ENCODE measurements at places on chromosomes 12 and 14.

DNA sequence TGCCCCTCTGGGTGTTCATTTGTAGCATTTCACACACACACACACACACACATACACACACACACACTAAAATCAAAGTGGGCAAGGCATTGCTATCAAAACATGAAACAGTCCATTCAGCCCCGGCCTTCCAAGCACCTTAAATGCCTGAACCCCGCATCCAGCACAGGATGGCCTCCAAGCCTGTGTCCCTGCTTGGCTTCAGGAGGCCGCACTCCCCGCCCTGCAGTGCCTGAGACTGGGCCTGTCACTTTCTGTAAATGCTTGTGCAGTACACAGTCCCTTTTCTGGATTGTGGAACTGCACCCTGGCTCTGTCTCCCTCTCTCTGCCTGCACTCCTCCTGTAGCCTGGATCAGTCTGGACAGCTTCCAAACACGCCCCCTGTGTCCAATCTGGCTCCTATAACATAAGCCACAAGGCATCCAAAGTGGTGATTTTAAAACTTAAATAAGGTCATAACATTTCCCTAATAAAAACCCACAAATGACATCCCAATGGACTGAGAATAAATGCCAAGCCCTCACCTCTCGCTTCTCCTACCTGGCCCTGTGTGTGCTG, 972.2 kb upstream of the TMEM132C start:
- no peak for DNase-seq

DNA sequence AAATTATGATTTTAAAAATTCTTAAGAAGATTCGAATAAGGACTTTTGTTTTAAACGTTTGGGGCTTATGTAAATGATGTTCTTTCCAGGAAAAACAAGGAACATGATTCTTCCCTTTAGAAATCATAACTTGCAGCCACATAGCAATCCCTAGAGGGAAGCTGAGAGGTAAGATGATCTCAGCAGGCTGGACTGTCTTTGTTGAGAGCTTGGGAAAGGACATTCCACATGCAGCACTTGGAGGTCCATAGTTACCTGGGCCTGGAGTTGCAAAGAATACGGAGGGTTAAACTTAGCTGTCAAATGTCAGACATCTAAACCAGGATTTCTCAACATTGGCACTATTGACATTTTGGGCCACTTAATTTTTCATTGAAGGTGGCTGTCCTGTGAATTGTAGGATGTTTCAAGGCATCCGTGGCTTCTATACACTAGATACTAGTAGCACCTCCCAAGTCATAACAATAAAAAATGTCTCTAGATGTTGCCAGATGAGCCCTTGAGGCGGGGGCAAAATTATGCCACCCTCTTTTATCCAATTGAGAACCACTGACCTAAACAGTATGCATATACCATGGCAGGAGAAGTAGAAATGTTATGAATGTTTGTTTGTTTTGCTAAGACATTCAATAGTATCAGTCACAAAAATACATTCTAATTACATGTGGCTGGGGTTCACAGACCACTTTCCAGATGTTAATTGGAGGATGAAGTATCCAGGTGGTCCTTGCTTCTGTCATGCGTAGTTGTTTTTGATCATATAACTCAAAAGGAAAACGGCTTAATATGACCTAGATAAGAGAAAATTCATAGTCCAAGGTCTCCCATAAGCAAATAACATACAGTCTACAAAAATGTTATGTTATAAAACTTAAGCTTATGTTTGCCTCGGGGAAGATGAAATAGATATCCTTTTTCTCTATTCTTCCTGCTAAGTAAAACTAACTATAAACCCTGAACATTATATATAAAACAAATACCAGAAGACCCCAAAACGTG, 30.5 kb downstream of the TTC6 start:
- DNase-seq = no peak

- no peak for DNase-seq
These were observed 12.6 kb downstream of the RASSF9 start for GRCh38 chr12:85823436-85824180.

- DNase-seq = no peak
These were observed 189.7 kb downstream of the ETV6 start for GRCh38 chr12:11839091-11839641.

DNA sequence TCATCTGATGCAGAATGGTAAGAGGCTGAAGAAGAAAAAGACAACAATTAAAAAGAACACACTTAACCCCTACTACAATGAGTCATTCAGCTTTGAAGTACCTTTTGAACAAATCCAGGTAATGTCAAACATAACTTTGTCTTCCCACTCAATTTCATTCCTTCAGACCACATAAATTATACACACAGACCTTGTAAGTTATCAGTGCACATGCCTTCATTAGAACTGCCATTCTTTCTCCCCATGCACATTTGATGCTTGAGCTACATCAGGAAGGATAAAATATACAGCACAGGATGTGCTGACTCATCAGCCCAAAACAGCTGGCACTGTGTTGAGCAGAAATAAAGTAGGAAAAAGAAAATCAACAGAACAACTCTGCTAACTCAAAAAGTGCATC, 246.7 kb downstream of the PAWR start:
- DNase-seq = no peak

DNA sequence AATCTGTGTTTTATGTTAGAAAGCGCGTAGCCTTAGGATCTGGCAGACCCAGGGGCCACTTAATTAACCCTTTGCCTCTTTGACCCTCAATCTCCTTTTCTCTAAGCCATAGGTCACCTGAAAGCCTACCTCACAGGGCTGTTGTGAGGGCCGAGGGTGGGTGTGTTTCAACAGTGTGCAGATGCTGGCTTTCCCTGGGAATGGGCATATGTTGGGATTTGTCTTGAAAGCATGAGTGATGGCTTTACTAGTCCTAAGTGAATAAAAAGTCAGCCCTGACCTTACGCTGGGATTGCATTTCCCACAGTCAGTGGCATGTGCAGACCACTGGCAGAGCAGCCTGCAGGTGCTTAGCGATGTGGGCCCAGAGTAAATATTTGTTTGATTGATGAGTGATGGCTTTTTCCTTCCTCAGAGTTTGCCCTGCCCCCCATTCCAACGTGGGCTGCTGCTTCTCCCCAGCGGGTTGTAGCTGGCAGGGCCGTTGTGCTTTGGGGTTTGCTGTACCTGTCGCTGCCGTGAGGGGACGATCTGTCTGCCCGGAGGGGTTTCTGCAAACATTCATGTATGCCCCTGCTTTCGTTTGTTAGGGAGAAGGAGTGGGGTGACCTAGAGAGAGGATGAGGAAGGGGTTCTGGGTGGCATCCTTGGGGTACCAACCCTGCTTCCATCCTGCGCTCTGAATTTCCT, 31.5 kb downstream of the MEG3 start:
- DNase-seq = no peak

- DNase-seq = no peak
These were observed 137.3 kb downstream of the C12orf75 start for GRCh38 chr12:105467710-105468366.

GRCh38 chr14:89121968-89122620, 294.9 kb downstream of the FOXN3 start:
- DNase-seq = no peak

DNA sequence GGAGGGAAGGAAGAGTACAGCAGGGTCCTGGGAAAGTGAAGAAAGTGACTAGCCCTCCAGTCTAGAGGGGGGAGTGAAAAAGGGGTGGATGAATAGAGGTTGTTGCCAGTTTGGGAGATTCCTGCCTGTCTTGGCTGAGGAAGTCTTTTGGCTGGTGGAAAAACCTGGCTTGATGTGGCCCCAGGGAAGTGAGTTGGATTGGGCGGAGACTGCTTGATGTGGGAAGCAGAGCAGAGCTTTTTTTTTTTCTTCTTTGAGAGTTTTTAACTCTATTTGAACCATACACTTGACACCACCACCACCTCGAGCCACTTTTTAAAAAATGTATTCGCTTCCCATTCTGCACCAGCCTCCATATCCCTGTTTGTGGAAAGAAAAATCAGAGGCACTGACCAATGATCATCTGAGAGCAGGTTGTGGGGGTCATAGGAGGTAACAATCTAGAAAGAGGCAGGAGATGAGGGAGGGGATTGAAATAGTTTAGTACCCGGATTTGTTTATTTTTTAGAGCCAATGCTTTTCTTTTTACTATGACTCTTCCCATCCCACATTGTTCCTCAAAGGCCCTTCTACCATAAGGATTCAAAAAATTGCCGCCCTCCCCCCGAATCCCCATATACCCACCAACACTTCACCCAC, 690 bp upstream of the DTX3 start:
- DNase-seq = no peak

- DNase-seq = no peak
These were observed 44.1 kb upstream of the DYNC1H1 start for GRCh38 chr14:101920271-101920670.

DNA sequence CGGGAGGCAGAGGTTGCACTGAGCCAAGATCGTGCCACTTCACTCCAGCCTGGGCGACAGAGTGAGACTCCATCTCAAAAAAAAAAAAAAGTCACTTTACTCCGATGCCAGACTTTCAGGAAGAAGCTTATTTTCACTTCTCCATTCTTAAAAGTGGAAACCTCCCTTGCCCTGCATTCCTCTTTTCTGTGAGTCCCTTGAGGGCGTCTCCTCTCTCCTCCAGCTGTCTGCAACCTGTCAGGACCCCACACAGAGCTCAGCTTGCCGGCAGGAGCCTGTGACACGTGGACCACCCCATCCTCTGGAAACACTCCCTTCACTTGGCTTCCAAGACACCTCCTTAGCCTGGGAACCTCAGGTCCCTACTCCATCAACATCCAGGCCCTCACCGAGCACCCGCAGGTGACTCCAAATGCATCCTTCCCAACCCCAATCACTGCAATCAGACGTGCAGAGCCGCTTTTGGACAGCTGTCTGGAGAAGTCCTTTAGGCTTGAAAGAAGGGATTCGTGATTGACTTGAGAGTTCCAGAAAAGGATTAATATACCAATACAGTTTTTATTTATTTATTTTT, 34.3 kb downstream of the SLC15A4 start:
- DNase-seq = no peak

- no peak for DNase-seq
These were observed 20.2 kb downstream of the CEP170B start for GRCh38 chr14:104885031-104885972.

- no peak for DNase-seq
These were observed 136.5 kb upstream of the SFSWAP start for GRCh38 chr12:131574395-131574771.

DNA sequence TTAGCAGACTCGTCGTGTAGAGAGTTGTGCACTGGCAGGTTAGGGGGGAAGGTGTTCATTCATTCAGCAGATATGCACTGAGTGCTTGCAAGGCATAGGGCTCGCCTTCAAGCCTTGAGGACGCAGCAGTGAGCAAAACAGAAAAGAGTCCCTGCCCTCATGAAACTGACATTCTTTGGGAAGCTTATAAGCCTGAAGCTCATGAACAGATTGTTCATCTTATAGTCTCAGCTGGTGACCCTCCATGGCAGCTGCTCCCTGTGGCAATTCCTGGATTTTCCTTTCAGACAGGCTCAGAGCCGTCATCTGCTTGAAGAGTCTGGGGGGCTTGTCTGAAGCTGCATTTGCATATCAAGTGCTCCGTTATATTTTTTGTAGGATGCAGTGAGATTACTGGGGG, 148.4 kb downstream of the PRKCH start:
- no peak for DNase-seq

DNA sequence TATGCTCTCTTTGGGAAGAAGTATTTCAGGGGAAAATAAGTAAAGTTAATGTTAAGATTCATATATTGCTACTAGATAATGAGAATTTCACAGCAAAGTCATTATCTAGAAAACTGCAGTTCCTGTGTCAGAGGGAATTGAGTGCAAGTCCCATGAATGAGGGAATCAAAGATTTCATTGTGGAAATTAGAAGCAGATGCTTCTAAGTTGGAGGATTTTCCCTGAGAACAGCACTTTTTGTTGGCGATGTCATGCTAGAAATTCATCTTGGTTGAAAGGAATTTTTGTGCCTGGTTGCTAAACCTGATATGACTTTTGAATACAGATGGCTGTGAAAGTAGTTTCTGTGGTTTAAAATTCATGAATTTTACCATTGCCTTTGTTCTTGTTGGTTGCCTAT, 25.6 kb downstream of the FRMD6 start:
- DNase-seq = no peak

DNA sequence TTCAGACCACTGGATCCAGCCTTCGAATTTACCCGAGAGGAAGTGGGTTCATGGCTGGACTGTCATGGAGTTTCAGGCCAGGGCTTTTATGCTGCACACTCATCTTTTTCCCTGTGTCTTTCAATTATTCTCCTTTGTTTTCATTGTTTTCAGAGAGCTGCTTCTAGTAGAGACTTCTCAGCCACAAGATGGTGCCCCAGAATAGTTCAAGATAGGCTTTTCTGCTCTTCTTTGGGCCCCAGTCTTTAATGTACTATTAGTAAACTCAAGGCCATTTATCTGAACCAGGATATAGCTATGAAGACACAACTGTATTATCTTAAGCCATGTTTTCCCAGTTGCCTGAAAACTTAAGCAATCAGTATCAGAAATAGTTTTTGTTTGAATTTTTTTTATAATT, 30.4 kb upstream of the PSMA6 start:
- no peak for DNase-seq

DNA sequence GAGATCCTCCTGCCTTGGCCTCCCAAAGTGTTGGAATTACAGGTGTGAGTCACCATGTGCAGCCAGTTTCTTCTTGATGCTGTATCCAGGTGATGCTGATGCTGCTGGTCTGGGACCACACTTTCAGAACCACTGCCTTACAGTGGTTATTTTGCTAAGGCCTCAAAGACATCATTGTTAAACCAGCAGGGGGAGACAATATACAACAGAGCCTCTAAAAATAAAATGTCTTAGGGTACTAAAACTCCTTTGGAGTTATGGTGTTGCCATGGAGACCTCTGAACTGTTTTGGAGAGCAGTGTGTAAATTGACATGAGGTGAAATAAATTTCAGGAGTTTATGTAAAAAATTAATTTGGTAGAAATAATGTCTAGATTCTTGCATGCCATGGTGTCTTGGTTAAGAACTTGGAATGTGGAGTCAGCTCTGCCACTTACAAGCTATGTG, 1.1 kb upstream of the ARG2 start:
- DNase-seq = no peak

Measured in activated naive CD4-positive, alpha-beta T cell (primary cell).